ENCODE measurements at places on chromosomes 4 and X. TPM values are rescaled to one million over a fixed set of nuclear protein-coding genes. Genes with fewer than 3 reads are reported as not detected.

Gene AKAP4
- total RNA-seq = not detected

Gene GAGE12D
- total RNA-seq = not detected

Gene AMOT
- total RNA-seq = 8.6 TPM

Gene METTL14
- 24.8 TPM for total RNA-seq

Gene CFAP99
- total RNA-seq = not detected

Gene CTAG2
- not detected for total RNA-seq

Gene ADH1A
- 0.83 TPM for total RNA-seq

Gene ZNF718
- total RNA-seq = 5.8 TPM

Gene KCND1
- 0.38 TPM for total RNA-seq

Gene PLS3
- total RNA-seq = 35.0 TPM

Gene MAGEE2
- not detected for total RNA-seq

Gene NUP54
- 18.2 TPM for total RNA-seq

All from Right ventricle myocardium superior (tissue), 1 donor.